ENCODE measurements at places on chromosomes 6 and 20.

DNA sequence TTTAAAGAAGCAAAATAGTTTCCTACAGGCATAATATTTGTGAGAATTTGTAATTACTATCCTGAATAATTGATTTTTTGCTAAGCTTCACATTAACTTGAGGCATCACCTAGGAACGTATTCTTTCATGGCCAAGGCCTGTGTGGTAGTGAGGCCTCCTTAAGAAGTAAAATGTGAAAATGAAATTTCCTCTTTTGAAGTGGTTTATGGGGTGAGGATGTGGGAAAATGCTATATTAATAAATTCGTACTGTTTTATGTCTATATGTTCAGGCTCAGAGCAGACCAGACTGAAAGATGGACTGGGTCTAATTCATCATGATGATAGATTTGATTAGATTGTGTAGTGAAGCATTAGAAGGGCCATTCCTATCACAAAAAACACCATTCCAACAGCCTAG, 33.1 kb downstream of the MYLIP start:
- DNase-seq = no peak

GRCh38 chr6:125957391-125957693, 772 bp downstream of the HINT3 start:
- DNase-seq = no peak

DNA sequence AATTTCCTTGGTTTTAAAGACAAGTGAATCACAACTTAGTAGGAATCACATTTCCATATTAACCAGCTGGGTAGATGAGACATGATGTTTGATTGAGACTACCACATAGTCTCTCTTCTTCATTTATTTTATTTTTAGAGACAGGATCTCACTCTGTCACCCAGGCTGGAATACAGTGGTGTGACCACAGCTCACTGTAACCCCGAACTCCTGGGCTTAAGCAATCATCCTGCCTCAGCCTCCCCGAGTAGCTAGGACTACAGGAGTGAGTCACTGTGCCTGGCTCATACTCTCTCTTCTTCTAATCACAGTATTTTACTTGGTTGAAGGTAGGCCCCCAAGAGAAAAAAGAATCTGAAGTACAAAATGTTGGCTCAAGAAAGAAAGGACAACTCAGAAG, 80.2 kb upstream of the ASF1A start:
- peak; percentile 69 for DNase-seq

DNA sequence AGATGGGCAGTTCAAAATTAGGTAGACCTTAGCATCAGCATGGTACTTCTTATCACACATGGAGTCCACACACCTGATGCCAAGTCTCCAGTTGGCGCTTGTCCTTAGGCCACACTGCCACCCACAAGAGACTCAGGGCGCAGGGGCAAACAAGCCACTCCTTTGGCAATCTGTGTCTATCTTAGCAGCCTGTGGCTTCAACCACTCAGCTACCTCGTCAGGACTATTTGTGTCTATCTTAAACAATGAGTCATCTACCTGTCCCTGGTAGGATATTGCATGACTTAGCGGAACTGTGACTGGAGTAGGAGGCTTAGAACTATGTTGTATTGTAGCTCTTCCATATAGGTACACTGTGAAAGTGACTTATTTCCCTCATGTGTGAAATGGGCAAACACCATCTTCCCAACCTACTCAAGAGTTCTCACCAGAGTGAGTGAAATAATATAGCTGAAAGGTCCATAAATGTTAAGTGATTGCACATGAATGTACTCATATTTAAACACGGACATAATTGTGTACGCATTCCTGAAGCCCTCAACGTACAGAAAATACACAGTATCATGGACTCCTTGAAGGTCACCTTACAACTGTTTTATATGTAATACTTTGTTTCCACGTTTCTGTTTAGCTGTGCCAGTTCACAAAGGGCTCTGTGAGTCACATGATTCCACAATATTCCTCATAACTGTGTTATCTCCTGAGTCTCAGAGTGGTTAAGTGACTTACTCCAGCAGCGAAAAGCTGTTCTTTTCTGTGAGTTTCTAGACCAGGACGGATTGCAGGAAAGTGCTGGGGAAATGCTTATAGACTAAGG, 1.6 kb downstream of the TRIM27 start:
- DNase-seq = peak; percentile 63

DNA sequence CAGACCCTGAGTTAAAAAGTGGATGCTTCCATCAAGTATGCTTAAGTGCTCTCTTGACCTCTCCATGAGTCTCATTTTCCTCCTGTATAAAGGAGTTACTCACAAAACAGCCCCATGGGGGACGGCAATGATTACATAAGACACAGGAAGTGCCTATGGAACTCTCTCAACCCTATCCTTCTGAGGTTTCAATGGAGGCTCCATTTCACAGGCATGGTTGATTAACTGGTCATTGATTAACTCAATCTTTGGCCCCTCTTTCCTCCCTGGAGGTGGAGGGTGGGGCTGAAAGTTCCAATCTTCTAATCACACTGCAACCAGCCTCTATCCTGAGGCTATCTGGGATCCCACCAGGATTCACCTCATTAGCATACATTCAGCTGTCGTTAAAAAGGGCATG, 29.3 kb downstream of the CST8 start:
- no peak for DNase-seq

DNA sequence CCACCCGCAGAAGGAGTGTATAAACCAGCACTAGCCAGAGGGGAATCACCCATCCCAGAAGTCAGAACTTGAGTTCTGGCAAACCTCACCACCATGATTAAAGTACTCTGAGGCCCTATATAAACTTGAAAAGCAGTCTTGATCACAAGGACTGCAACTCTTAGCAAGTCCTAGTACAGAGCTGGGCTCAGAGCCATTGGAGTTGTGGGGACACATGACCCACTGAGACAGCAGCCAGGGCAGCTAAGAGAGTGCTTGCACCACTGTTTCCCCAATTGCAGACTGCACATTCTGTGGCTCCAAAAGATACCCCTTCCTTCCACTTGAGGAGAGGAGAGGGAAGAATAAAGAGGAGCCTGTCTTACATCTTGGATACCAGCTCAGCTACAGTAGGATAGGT, 4.7 kb upstream of the MCM9 start:
- DNase-seq = no peak

- DNase-seq = no peak
These were observed 45.7 kb upstream of the TMEM181 start for GRCh38 chr6:158514176-158514575.

DNA sequence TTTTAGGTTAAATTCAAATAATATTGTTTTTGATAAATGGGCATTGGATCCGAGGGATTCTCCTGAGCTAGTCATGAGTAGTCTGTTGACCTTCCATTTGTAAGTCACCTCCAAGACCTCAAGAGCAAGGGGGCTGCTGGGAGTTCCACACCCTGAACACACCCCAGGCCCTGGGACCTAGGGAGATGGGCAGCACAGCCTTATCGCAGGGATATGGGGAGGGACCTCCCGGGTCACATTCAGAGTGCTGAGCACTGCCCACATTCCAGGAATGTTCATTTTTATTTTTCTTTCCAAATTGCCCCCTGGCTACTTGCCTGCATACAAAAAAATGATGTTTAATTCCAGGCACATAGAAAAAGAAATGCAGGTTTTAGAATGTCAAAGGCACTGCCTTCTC, 55.5 kb downstream of the SLC22A2 start:
- DNase-seq = no peak

GRCh38 chr20:62707276-62707920, 1.2 kb upstream of the NTSR1 start:
- DNase-seq = no peak

DNA sequence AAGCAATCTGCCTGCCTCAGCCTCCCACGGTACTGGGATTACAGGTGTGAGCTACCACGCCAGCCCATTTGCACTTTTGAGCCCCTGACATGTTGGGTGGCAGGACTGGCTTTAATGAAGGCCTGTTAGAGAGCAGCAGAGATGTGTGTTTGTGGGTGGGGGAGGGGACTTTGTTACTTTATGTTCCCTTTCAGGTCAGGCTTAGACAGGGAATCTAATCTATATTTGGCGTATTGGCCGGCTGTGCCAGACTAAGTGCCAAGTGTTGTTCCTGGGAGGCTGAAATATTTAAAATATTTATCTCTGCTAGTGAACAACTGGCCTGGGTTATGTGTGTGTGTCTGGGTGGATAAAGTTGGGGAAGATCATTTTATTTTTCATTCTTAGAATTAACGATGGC, 6.1 kb downstream of the GMPR start:
- no peak for DNase-seq

DNA sequence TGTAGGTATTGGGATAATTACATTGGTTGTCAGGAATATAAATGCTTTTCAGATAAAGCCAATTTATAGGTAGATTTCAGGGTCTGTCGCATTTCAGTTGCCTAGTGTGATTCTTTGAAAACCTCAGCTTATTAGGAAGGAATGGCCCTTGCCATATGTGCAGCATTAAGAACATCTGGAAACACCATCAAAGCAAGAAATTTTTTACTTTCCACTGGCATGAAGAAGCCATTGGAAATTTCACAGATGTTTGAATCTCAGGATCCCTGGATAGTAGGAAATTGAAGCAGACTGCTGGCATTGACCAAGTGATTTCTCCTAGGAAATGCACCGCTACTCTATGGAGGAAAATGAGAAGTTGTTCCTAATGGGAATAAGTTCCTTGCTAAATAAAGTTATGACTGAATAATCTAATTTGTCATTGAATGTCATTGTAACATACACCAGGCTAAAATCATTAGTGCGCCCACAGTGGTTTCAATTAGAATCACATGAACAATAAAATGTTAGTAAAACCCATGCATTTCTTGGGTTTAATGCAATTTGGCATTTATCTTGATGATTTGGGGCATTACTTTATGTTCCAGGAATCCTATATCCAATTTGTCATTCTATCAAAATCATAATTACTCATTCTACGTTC, 950.1 kb downstream of the EPHA7 start:
- no peak for DNase-seq

DNA sequence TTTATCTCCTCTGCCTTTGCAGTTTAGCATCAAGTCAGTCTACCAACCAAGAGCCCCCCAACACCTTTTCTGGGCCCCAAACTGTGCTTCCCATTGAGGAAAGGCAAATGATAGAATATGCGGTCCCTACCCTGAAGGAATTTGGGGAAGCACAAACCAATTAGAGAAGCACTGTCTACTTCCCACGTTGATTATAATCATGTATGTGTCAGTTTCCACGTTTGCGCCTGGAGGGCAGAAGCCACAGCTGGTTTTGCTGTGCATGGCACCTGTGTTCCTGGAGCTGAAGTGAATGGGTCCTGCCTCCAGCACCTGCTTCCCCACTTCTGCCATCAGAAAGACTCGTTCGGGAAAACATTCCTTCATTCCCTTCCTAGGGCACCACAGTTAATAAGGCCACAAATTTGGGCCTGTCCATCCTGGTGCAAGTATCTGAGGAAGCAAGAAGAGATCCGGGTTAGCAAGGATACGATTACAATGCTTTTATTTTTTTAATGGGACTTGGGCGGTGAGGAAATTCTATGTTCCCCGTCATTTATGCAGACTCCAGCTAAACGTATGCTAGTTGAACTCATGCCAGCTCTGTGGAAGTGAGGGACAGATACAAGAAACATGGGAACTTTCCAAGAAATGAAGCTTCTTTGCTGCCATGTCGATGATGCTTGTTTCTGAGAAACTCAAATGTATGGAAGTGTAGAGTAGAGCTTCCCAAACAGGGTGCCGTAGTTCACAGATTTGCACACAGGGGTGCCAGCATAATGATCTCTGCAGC, 333.5 kb downstream of the NRN1 start:
- DNase-seq = no peak

DNA sequence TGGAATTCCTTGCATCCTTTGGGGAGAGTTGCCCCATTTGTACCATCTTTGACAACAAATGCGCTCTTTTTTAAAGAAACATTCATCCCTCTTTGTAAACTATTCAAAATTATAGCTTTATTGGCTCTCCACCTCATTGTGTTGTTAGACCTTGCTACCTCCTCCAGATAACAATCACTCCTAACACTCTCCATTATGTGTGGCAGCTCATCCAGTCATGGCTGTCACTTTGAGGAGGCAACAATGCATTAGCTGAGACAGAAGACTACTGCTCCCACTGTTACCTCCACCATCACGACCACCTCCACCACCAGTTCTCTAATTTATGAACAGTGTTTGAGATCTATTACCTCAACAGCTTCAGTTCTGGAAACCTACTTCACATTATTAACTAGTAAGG, 339.1 kb downstream of the FRK start:
- no peak for DNase-seq

DNA sequence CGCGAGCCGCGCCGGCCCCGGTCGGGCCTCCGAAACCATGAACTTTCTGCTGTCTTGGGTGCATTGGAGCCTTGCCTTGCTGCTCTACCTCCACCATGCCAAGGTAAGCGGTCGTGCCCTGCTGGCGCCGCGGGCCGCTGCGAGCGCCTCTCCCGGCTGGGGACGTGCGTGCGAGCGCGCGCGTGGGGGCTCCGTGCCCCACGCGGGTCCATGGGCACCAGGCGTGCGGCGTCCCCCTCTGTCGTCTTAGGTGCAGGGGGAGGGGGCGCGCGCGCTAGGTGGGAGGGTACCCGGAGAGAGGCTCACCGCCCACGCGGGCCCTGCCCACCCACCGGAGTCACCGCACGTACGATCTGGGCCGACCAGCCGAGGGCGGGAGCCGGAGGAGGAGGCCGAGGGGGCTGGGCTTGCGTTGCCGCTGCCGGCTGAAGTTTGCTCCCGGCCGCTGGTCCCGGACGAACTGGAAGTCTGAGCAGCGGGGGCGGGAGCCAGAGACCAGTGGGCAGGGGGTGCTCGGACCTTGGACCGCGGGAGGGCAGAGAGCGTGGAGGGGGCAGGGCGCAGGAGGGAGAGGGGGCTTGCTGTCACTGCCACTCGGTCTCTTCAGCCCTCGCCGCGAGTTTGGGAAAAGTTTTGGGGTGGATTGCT, 1.3 kb downstream of the VEGFA start:
- peak; percentile 77 for DNase-seq

DNA sequence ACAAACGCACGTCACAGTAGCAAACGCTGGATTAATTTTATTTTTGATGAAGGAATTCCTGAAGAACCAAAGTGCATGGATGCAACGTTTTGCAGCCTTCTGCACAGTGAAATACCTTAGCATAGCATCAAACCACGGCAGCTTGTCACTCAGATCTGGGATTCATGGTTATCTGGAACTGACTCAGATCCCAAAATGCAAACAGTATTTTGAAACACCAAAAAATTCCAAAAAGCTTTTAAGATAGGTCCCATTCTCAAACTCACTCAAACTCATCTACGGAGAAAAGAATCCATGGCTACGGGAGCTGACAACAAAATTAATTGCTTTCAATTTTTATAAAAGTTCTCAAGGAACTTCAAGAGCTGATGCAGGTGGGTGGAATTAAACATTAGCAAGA, 116.2 kb upstream of the SALL4 start:
- no peak for DNase-seq
